ENCODE measurements at places on chromosomes 3 and 15.

- no peak overlapping the region for H3K27ac ChIP-seq
- H3K4me3 ChIP-seq: no peak overlapping the region
Observed at GRCh38 chr3:52561028-52561747, 24.8 kb downstream of the UQCC5 start.

GRCh38 chr15:43775411-43775965 lies 1.3 kb downstream of the ELL3 start:
- peaks cover 22% of the 10 kb centered on the region for H3K4me1 ChIP-seq
- H3K27me3 ChIP-seq: no peaks in the 10 kb centered on the region
- H3K27ac ChIP-seq: peak overlapping the region; percentile 88
- no peak for DNase-seq
- H3K36me3 ChIP-seq: peaks cover 32% of the 10 kb centered on the region
- H3K4me3 ChIP-seq: peak overlapping the region; percentile 77

DNA sequence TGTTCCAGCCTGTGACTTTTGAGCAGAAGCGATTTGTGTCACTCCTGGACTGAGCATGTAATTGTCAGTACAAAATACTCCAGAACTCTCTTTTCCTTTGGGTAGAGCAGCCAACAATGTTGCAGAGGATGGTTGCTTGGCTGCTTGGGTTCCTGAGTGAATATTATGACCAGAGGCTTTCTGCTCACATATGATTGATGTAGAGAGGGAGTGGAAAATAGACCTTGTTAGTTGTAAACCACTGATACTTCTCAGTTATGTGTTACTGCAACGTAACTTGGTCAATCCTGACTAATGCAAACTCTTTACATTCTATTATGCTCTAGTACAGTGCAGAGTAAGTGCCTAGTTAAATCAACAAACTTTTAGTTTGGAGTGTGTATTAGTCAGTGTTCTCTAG lies 322.6 kb upstream of the KCNH8 start:
- H3K27ac ChIP-seq: no peak overlapping the region
- H3K27me3 ChIP-seq: no peaks in the 10 kb centered on the region
- DNase-seq: no peak

GRCh38 chr3:179713643-179714090 lies 60.8 kb downstream of the USP13 start:
- H3K27ac ChIP-seq: no peak overlapping the region
- no peak for DNase-seq
- no peaks in the 10 kb centered on the region for H3K4me1 ChIP-seq
- H3K4me3 ChIP-seq: no peak overlapping the region
- peaks cover 5% of the 10 kb centered on the region for H3K36me3 ChIP-seq

DNA sequence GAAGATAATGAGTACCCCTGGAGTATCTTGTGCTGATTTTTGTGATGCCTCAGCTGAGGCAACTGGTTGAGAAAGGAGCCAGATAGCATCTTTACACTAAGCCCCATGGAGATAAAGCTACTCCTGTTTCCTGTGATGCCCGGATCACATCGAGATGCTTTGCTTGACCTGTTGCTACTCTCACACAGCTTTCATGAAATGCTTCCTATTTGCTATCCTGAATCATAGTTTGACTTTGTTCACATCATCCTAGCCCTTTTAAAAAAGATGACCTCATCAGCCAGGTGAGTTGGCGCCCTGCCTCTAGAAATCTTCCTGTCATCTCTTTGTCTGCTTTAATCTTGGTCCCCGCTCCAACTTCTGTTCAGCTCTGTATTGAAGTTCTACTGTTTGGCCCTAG lies 409.6 kb upstream of the TBL1XR1 start:
- H3K36me3 ChIP-seq: no peaks in the 10 kb centered on the region
- peaks cover 29% of the 10 kb centered on the region for H3K4me1 ChIP-seq
- no peaks in the 10 kb centered on the region for H3K27me3 ChIP-seq
- H3K4me3 ChIP-seq: no peak overlapping the region

GRCh38 chr15:70112074-70112395 lies 14.3 kb upstream of the TLE3 start:
- no peaks in the 10 kb centered on the region for H3K27me3 ChIP-seq
- H3K36me3 ChIP-seq: no peaks in the 10 kb centered on the region
- H3K4me1 ChIP-seq: peaks cover 18% of the 10 kb centered on the region
- peak overlapping the region; percentile 73 for H3K27ac ChIP-seq
- H3K4me3 ChIP-seq: no peak overlapping the region
- DNase-seq: no peak

DNA sequence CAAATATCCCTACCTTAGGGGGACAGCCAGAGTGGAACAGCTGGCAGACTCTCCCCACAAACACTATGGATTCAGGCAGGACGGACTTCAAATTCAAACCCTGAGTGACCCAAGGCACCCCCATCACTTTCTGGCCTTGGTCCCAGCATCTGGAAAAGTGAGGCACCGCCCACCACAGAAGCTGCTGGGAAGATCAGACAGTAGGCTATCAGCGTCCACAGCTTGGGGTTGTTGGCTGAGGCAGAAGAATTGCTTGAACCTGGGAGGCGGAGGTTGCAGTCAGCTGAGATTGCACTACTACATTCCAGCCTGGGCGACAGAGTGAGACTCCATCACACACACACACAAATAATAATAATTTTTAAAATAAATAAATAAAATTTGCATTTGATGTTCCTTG lies 8.5 kb downstream of the PFKFB4 start:
- no peak for DNase-seq
- no peaks in the 10 kb centered on the region for H3K36me3 ChIP-seq
- H3K27ac ChIP-seq: no peak overlapping the region
- H3K27me3 ChIP-seq: no peaks in the 10 kb centered on the region
- no peak overlapping the region for H3K4me3 ChIP-seq

- no peak overlapping the region for H3K4me3 ChIP-seq
- no peaks in the 10 kb centered on the region for H3K36me3 ChIP-seq
- H3K27ac ChIP-seq: no peak overlapping the region
- peaks cover 6% of the 10 kb centered on the region for H3K4me1 ChIP-seq
- DNase-seq: no peak
- no peaks in the 10 kb centered on the region for H3K27me3 ChIP-seq
Observed at GRCh38 chr3:171644681-171645080, 165.6 kb downstream of the PLD1 start.

GRCh38 chr3:195570344-195570743 lies 13.4 kb downstream of the APOD start:
- H3K4me3 ChIP-seq: no peak overlapping the region
- no peak overlapping the region for H3K27ac ChIP-seq
- no peak for DNase-seq
- H3K36me3 ChIP-seq: no peaks in the 10 kb centered on the region

DNA sequence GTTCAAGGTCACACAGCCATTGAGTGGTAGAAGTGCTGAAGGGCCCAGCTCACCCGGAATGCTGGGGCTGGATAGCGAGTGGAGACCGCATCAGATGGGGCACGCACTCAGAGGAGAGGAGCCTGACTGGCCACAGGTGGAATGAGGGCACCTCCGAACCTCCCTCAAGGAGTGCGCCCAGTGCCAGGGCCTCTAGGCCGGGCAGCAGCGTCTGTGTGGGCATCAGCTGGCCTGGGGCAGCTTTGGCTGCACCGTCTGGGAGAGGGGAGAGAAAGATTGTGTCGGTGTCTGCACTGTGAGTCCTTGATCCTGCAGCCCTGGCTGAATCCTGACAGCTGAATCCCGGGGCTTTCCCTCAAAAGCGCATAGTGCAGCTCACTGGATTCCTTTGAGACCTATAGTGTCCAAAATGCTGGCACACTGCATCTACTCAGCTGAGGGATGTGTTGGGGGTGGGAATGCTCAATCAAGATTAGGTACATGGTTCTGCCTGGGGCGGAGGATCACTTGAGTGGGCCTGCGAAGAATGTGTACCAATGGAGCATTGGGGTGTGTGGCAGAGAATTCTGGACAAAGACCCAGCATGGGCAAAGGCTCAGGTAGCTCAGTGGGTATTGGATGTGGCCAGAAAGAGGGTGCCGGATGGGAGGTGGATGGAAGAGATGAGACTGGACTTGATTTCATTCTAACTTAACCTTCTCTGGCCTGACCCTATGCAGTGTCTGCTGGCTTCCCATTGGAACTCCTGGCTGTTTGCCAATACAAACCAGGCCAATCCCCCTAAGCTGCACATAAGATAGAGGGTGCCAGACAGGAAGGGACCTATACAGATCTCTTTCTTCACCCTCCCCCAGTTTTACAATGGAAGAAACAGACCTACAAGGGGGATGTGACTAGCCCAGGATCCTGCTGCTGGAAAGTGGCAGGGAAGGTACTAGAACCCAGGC lies 950 bp downstream of the ANKDD1A start:
- H3K27ac ChIP-seq: no peak overlapping the region
- H3K27me3 ChIP-seq: no peaks in the 10 kb centered on the region
- no peak for DNase-seq

DNA sequence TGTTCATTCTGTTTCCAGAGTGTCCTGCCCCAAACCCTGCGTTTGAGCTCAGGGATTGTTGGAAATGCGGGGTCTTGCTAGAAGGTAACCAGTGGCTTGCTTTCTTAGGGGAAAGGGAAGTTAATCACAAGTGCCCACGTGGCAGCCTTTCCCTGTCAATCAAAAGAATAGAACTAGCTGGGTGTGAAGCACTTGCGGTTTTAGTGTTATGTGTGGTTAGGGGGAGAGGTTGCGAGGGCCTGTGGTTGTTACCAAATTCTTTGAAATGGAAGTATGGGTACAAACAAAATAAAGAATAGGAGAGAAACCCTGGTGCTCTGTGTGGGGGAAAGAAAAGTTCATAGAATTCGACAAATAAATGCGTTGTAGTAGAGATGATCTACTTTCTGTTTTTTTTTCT lies 67.6 kb downstream of the FNDC3B start:
- H3K4me3 ChIP-seq: no peak overlapping the region
- no peaks in the 10 kb centered on the region for H3K27me3 ChIP-seq
- H3K27ac ChIP-seq: no peak overlapping the region
- no peak for DNase-seq

- no peak overlapping the region for H3K27ac ChIP-seq
- H3K4me1 ChIP-seq: no peaks in the 10 kb centered on the region
- no peaks in the 10 kb centered on the region for H3K27me3 ChIP-seq
- no peak overlapping the region for H3K4me3 ChIP-seq
- H3K36me3 ChIP-seq: no peaks in the 10 kb centered on the region
- DNase-seq: peak; percentile 97
Observed at GRCh38 chr15:20645956-20646355, 104.4 kb upstream of the GOLGA6L6 start.
